ENCODE measurements at places on chromosomes 4 and X. TPM values are rescaled to one million over a fixed set of nuclear protein-coding genes. Genes with fewer than 3 reads are reported as not detected.

GRCh38 chr4:749698-750666 lies 44.4 kb downstream of the PCGF3 start:
- no peak overlapping the region for H3K4me3 ChIP-seq
- peaks cover 20% of the 10 kb centered on the region for H3K4me1 ChIP-seq
- H3K27me3 ChIP-seq = no peaks in the 10 kb centered on the region

DNA sequence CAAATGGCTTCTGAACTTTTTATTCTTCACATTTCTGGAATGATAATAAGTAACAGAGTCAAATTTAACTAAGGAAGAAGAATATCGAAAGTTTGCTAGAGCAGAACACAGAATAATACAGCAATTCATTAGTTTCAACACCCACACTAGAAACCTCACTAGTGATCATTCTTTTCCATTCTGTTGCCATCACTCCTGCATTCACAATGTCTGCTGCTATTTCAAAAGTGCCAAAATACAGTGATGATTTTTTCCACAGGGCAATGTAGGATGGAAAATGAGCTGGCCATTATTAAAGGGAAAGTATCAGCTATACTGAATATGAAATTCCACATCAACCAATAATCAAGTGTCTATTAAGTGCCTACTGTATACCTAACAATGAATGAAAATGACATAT lies 186.7 kb downstream of the USP46 start:
- no peak overlapping the region for H3K4me3 ChIP-seq
- H3K4me1 ChIP-seq = no peaks in the 10 kb centered on the region
- no peaks in the 10 kb centered on the region for H3K27me3 ChIP-seq

GRCh38 chr4:21470535-21470934 lies 478.0 kb downstream of the KCNIP4 start:
- H3K27ac ChIP-seq = no peak overlapping the region
- peak; percentile 30 for DNase-seq
- no peaks in the 10 kb centered on the region for H3K4me1 ChIP-seq

DNA sequence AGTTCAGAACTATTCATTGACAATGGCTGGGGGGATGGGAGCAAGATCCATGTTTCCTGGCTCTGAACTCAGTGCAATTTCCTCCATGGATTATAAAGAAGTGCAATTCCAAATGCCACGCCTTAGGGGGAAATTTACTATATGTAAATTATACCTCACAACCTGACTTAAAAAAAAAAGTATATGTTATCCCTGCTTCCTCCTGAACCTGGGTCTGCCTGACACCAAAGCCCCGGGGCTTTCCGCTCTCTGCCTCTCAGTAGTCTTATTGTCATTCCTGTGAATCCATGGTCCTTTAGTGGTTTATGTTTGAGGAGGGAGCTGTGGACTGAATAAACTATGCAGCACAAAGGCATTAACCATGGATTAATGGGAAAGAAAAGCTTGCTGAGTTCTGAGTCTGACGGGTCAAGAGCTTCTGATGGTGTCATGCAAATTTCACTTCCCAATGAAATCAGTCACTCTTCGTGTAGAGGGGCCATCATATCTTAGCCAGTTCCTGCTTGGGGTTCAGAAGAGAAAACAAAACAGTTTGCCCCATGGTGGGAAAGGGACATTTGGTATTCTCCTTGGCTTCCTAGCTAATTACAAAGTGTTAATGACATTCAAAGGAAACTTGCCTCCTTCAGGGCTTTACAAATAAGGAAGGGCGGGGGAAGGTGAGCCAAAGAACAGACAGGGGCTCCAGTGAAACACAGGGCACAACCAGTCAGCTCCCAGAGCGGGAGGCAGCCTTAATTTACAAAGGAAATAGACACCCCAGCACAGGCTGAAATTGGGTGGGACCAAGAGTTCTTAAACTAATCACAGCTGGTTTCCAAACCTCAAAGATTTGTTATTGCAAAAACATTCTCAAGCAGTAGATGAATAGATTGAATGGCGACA lies 14.3 kb downstream of the FAM9C start:
- H3K27ac ChIP-seq = peak overlapping the region; percentile 78
- peak; percentile 63 for DNase-seq
- H3K27me3 ChIP-seq = peaks cover 16% of the 10 kb centered on the region
- no peaks in the 10 kb centered on the region for H3K36me3 ChIP-seq
- H3K4me3 ChIP-seq = no peak overlapping the region

DNA sequence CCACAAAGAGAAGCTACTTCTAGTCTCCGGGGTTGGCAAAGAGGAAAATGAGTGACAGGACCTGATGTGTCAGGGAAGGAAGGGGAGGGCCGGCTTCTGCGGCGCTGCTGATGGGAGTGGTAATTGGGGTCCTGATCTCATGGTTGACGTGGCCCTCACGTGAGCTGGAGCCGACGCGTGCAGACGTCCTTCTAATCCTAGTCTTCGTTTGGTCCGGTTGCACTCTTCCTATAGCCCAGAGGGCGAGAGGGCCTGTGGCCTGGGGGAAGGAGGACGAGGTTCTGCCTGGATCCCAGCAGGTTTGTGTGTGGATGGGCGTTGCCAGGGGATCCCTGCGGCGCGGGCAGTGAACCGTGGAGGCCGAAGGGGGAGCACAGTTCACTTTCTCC lies at the start of gene ARMCX1:
ARMCX1 (plus strand) TSS at position 186 of the 389 bp plus-strand sequence. CDS start 2,384 bp downstream, outside the sequence.
- peak within 1 kb of the TSS; percentile 96 for H3K27ac ChIP-seq
- peaks cover 13% of the 10 kb centered on the region for H3K4me1 ChIP-seq
- H3K4me3 ChIP-seq = peak within 1 kb of the TSS; percentile 76
- peaks cover 13% of the 10 kb centered on the region for H3K36me3 ChIP-seq

Gene TCEAL3
- 11.9 TPM for polyA plus RNA-seq

DNA sequence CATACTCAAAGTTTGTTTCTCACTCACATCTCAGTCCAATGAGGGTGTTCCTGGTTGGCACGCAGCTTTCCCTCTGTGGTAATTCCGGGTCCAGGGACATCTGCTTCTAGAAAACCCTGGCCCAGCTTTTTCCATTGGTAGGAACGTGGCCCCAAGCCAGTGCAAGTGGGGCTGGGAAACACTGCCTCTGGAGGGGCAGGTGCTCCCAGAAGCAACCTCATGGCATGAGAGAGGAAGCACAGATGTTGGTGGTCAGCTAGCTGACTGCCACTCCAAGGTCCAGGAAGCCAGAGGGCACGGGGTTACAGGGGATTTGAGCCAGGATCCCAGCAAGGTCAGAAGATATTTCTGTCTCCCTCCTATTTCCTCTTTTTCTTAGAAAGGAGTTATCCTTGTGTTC lies 47.5 kb downstream of the DCTD start:
- no peak overlapping the region for H3K27ac ChIP-seq
- peaks cover 19% of the 10 kb centered on the region for H3K4me1 ChIP-seq
- no peaks in the 10 kb centered on the region for H3K27me3 ChIP-seq
- H3K36me3 ChIP-seq = no peaks in the 10 kb centered on the region
- no peak for DNase-seq
- no peak overlapping the region for H3K4me3 ChIP-seq

- H3K27me3 ChIP-seq = peaks cover 7% of the 10 kb centered on the region
- H3K4me1 ChIP-seq = no peaks in the 10 kb centered on the region
- H3K4me3 ChIP-seq = no peak overlapping the region
- DNase-seq = no peak
Observed at GRCh38 chrX:106378616-106379015, 210.5 kb downstream of the PWWP3B start.
